ENCODE measurements at places on chromosomes 3 and 15.

DNA sequence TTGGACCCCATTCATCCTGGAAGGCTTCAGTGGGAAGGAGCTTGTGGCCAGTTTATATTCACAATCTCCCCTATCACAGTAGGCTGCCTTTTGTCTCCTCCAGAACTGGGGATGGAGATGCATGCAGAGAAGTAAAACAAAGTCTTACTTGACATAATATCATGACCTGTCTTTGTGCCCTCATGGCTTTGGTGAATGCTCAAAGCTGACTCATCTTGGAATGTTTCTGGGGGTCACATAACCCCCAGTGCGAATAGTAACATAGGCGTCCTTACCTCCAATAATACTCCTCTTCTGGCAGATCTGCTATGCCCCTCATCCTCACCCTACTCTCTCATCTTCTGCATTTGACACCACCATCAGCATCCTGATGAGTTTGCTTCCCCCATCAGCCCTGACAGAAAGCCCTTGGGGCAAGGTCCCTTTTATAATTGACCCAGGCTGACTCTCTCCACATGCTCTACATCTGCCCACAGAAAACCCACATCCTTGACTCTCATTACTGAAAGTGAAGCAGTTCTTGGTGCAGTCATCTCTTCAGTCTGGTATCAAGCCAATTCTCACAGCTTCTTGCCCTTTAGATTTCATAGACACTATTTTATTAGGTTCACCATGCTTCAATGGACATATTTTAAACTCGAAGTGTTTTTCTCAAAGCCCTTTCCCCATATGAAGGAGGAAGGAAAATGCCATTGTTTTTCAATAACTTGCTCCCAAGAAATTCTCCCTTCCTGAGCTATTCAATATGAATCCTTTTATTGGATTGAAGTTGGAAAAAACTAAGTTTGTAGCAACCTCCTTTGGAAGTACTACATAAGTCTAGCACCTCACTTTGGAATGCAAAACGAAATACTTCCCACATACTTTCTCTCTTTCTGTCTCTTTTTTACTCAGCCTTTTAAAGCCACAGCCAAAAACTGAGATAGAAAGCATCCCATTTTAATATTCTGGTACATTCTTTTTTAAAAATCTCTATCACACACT is 36.6 kb downstream of the OSTN start:
- peak; percentile 63 for DNase-seq

DNA sequence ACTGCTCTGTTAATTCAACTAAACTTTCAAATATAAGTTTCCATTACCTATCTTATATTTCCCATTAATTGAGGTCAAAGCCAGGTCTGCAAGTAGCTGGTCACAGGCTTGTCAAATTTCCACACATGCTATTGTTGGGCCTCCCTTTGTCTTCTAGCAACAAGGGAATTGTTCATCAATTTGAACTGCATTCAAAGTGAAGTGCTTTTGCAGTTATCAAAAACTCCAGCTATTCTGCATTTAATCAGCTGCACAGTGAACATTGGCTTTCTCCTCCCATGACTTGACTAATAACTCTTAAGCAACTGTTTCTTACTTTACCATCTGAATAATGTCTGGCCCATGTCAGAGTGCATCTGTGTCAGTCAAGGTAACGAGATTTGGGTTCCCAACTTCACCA is 198.4 kb downstream of the KCNH8 start:
- no peak for DNase-seq

DNA sequence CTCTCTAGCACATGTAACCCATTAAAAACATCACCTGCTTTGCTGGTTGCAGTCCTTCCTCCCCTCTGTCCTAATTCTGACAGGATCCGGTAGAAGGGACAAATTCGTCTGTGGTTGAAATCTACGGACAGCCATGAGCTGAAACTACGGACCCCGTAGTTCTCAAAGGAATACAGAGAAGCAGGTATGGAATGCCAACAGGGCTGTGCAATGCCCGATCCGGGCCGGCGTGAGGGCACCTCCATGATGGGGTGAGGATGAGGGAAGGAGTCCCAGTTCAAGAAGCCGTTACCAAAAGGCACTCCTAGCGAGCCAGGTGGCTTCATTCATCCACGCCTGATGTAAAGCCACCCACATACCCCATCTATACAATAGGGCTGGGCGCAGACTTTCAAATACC is 160.0 kb upstream of the NSMCE3 start:
- DNase-seq, result no peak

DNA sequence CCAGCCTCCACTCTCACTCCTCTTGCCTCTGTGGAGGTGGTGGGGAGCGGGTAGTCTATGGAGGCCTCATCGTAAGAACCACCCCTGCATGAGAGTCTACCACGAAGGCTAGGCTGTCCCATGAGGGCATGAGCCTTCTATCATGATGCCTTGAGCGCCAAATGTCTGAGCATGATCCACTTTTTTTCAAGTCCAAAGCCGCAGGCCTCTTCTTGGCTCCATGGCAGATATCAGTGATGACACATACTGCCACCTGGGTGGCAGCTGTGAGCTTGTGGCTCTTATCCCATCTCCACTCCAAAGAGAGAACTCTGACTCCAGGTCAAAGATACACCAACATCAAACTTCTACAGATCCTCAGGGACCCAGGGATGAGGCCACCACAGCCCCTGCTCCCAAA is 13.5 kb downstream of the POC1A start:
- no peak for DNase-seq

- DNase-seq, result no peak
These were observed 8.2 kb downstream of the ZNF106 start for GRCh38 chr15:42482701-42483100.

DNA sequence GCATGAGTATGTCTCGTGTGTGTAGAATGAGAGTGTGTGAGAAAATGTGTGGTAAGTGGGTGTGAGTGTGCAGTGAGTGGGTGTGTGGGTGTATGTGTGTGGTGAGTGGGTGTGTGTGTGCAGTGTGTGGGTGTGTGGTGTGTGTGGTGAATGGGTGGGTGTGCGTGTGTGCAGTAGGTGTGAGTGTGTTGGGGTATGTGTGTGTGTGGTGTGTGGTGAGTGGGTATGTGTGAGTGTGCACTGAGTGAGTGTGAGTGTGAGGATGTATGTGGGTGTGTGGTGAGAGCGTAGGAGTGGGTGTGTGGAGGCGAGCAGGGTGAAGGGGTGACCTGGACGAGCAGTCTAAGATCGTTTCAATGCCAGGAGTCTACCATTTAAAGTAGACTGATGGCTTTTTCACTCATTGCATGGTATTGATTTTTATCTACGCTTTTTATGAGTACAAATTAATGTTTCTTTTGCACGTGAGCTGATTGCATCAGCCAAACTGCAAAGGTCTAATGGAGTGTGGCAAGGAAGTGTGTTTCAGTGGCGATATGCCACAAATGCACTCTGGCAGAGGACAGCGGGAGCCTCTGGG is 1.6 kb upstream of the CPN2 start:
- DNase-seq, result no peak

- DNase-seq, result no peak
These were observed 2.7 kb downstream of the MECOM start for GRCh38 chr3:169660709-169661360.

DNA sequence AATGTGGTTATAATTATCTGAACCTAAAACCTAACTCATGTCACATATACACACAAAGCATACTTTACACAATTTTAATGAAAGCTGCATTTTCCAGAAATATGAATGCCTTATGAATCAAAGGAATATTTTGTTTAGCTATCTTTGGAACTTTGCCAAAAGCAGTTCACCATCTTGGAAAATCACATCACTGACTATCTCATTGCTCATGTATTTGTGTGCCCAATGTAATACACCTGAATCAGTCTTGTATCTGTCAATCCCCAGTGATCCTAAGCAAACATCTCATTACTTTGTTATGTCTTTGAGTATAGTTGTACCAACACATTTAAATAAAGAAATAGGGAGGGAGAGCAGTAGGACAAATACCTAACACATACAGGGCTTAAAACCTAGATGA is 15.6 kb upstream of the CD47 start:
- no peak for DNase-seq

GRCh38 chr3:127547761-127548605 is 42.5 kb downstream of the TPRA1 start:
- DNase-seq, result peak; percentile 65

GRCh38 chr3:37934631-37935289 is 55.8 kb upstream of the VILL start:
- DNase-seq, result peak; percentile 57

DNA sequence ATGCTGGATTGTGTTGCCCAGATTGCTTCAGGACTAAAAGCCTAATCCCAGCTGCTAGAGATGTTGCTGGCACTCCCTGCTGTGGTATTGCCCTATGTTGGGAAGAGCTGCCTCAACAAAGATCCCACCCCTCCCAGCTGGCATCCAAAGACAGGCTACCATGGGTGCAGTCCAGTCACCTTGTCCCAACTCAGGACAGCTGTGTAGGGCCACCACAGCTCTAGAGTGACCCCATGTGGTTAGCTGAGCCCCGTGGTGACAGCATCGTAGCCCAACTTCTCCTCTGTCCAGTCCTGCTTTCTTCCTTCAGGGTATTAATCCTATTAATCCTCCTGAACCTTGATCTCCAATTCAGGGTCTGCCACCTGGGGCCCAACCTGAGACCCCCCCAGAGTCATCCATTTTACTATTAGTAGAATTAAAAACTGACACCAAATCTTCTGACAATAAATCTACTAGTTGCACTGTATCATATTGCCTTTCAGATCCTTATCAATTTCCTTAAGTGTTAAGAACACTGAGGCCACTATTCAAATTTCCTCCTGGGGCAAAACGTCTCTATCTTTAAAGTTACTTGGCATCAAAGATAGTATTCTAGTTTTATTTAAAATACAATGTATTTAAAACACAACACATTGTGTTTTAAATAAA is 83.5 kb downstream of the AQP9 start:
- peak; percentile 36 for DNase-seq

DNA sequence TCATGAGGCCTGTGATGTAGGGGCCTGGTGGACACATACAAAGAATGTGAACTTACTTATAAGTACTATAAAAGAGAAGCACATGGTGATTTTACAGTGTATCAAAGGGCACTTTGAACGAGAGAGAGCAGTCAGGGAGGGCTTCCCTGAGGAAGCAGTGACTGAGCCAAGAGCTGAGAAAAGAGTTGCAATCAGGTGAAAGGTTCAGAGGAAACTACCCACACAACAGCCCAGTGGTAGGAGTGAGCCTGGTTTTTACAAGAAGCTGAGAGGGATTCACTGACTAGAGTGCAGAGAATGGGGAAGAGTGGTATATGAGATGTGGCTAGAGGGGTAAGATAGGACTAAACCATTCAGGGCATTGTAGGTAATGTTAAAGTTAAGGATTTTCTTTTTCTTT is 57.1 kb downstream of the CALML4 start:
- DNase-seq, result no peak
